ENCODE measurements at places on chromosomes 12 and 14.

- no peak for DNase-seq
Observed at GRCh38 chr12:94208622-94208966, 60.2 kb downstream of the PLXNC1 start.

- DNase-seq, result no peak
Observed at GRCh38 chr12:44240186-44240585, 404.3 kb downstream of the TMEM117 start.

DNA sequence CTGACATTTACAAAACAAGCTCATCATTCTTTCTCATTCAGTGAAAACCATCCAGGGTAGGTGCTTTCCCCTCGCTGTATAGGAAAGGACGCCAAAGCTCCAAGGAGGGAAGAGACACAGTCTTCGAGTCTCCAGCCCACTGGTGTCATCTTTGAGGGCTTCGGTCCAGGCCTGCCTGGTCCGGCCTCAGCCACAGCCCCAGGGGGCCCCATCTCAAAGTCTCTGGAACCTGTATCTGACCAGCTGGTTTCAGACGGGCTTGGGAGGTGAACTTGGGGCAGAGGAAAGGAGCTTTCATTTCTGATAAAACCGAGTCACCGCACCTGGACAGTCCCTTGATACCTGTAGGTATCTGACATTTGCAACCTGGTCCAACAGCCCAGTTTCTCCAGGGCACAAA, 229.5 kb upstream of the RTL1 start:
- DNase-seq, result no peak

GRCh38 chr12:81597928-81598604, 161.1 kb downstream of the PPFIA2 start:
- DNase-seq, result no peak

GRCh38 chr14:79165471-79166090, 995.4 kb downstream of the NRXN3 start:
- DNase-seq, result no peak

GRCh38 chr12:94802796-94803195, 152.4 kb upstream of the TMCC3 start:
- no peak for DNase-seq

DNA sequence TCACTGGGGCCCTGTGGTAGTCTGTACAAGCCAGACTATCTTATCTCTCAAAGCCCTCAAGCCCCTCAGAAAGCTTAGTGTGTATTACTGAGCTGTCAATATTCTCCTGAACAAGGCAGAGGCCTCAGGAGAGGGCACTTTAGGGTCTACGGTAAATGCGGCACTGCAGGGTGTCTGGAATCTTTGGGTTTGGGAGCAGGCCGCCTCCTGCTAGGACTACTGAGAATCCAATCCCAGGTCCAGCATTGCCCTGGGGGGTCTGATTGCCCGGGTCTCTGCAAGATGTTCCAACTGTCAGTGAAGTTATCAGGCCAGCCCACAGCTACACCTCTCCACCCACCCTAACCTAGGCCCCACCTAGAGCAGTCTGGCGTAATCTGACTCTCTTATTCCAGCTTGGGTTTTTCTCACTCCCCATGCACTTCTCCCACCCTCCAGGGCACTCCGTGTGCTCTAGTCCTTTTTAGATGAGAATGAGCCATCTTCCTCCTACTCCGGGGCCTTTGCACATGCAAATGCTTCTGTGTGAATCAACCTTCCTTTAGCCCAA, 4.3 kb upstream of the ZFP36L1 start:
- no peak for DNase-seq

DNA sequence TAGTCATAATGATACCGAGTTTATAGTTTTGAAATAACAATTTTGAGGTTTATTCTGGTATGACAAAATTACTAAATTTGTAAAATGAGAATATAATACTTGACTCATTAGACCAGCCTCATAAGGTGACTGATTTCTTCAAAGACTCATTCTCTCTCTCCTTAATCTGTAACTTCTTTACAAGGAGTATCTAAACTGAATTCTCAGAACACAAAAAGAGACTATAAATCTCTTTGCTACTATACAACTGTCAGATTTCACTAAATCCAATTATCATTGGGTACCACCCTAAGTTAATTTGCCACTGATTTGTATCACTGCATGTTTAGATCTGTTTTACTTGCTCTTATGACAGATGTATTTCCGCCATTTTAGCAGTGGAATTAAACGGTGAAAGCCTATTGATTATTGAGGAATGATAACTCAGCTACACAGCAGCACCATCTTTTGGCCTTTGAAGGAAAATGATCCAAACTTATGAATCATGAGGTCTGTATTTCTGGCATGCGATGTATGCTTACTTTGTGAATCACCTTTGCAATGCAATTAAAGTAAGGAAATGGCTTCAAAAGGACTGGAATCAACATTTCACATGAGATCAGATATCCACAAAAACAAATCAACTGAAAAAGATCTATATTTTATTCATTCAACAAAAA, 161.2 kb downstream of the RERGL start:
- DNase-seq, result no peak

DNA sequence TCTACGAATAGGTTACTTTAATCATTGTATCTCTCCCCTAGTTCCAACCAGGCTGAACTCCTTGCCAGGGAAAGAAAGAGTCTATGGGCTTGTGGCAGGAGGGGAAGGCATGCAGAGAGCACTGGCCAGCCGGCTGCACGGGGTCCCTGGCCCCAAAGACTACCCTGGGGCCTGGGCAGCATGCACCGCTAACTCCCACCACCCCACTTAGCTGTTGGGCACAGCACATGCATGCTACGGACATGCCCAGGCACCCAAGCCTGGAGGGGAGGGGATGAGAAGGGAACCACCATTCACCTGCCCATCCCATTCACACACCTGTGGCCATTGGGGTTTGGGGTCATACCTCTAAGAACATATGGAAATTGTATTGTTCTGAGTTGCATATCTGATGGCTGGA, 94.1 kb downstream of the PIK3C2G start:
- no peak for DNase-seq

GRCh38 chr12:103102225-103102744, 144.8 kb downstream of the ASCL1 start:
- no peak for DNase-seq

DNA sequence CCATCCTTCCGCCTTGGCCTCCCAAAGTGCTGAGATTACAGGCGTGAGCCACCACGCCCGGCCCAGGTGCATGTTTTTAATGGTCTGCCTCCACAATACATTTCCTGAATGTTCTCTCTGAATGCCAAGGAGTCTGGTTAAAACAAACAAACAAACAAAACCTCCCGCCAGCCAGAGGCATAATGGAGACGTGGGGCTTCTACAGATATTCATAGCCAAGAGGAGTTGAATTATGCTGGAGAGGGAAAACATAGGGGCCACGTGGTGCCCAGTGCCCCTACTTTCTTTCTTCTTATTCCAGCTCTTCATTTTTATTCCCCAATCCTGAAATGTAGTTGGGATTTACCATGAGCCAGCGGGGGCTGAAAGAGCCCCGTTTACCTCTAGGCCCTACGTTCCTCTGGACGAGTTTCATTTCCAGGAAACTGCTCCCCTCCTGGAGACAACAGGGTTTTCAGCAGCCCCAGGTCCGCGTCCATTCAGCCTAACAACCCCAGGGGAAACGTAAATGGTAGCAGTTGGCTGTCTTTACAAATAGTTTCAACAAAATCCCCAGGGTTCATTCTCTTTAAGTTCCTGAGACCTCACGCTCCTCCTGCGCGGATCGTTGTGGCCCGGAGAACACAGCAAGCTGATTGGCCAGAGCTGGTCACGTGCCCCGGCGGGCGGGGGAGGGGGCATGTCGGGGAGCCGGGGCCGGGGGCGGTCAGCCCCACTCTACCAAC, 108.5 kb upstream of the ESRRB start:
- peak; percentile 13 for DNase-seq

GRCh38 chr12:20144341-20144740, 224.0 kb upstream of the PDE3A start:
- DNase-seq, result no peak

DNA sequence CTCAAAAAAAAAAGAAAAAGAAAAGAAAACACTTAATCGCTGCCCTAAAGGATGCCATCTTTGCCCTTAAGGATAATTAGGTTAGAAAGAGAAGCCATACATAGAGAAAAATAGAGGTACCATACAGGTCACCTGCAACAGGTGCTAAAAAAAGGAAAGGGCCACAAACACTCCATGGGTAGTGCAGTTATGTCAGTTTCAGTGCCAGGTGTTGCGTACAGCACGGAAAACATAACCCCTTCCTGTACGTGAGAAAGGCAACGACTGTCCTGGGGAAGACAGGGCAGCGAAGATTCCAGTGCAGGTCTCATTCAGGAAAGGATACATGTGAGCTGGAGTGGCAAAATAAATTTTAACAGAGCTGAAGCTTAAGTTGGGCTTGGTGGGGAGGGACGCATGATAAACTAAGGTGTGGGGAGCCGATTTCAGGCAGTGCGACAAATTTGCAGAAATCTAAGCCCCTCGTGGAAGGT, 553 bp upstream of the DAZAP2 start:
- no peak for DNase-seq
